ENCODE measurements at places on chromosomes 4 and X. TPM values are rescaled to one million over a fixed set of nuclear protein-coding genes. Genes with fewer than 3 reads are reported as not detected.

KLF8 gene
- not detected for total RNA-seq

GPC3 gene
- total RNA-seq: 805 TPM

CENPVL1 gene
- total RNA-seq: not detected

MAGEA6 gene
- total RNA-seq: 0.97 TPM

FMR1NB gene
- not detected for total RNA-seq

PDLIM3 gene
- total RNA-seq: 6.3 TPM

TCP11X2 gene
- not detected for total RNA-seq

ODAPH gene
- total RNA-seq: not detected

MAGEA11 gene
- total RNA-seq: not detected

P2RY4 gene
- total RNA-seq: 0.07 TPM

OTC gene
- total RNA-seq: 2.6 TPM

Data from HepG2 (cell line).